Stimulated activated CD4-positive, alpha-beta T cell treated with anti-CD3 and anti-CD28 coated beads, Interleukin-4, amount 100 ng/mL, for 48 hours (primary cell): ENCODE measurements at places on chromosomes 3 and 15.

DNA sequence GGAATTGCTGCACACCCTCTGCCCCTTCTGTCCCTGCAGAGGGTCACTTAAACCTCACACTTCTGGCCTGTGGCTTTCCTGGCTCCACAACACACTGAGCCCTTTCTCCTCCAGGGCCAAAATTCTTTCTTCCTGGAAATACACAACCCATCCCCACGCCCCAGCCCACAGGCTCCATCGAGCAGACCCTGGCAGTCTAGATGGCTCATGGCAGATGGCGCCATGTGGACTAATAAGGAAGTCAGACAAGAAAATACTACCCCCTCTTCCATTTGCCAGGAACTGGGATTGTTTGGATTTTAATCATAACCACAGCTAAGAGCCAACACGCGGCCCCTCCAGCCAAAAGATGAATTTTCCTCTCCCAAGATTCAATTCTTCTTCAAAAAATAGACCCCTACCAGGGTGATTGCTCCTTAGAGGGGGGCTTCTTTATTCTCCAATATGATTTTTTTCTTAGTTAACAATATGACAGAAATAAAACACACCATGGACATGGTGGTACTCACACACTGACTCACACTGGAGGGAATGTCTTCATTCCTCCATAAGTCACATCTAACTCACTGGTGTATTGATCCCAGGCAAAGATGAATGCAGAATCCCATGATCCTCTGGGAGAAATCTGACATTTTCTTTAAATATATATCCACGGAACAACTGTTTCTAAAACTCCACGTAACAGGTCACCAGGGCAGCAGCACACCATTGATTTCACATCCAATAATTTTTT lies 111.5 kb downstream of the NTRK3 start:
- no peak for DNase-seq

- no peak for DNase-seq
Observed at GRCh38 chr3:16394639-16395038, 118.9 kb downstream of the RFTN1 start.

GRCh38 chr15:95918525-95918924 lies 412.0 kb upstream of the NR2F2 start:
- DNase-seq, result no peak

DNA sequence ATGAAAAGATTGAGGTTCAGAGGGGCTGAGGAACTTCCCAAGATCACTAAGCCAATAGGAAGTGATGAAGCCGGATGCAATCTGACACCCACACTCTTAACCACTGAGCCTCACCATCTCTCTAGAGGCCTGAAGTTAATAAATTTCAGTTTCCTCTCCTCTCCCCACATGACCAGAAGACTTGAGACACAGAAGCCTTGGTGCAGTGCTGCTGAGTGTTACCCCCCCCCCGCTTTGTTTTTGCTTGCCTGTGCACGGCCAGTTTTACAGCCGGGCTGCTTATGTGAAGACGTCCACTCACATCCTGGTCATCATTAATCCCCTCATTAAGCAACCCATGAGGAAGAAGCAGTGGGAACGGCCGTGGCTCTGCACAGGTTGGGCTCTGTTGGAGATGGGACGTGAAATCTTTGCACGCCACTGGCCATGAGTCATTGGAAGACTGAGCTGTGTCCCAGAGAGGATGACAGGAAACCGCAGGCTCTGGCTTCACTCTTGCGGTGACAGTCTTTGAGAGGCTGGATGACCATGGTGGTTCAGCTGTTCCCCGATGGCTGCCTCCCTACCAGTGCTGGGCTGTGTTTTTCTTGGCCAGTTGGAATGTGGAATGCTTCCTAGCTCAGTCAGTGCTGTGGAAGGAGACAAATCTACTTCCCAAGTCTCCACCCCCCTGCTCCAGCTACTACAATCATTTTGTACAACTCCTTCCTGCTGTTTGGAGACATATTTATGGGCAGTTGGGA lies 232.6 kb upstream of the LRTM1 start:
- DNase-seq, result no peak

GRCh38 chr3:106342386-106342785 lies 473.6 kb upstream of the CBLB start:
- no peak for DNase-seq

DNA sequence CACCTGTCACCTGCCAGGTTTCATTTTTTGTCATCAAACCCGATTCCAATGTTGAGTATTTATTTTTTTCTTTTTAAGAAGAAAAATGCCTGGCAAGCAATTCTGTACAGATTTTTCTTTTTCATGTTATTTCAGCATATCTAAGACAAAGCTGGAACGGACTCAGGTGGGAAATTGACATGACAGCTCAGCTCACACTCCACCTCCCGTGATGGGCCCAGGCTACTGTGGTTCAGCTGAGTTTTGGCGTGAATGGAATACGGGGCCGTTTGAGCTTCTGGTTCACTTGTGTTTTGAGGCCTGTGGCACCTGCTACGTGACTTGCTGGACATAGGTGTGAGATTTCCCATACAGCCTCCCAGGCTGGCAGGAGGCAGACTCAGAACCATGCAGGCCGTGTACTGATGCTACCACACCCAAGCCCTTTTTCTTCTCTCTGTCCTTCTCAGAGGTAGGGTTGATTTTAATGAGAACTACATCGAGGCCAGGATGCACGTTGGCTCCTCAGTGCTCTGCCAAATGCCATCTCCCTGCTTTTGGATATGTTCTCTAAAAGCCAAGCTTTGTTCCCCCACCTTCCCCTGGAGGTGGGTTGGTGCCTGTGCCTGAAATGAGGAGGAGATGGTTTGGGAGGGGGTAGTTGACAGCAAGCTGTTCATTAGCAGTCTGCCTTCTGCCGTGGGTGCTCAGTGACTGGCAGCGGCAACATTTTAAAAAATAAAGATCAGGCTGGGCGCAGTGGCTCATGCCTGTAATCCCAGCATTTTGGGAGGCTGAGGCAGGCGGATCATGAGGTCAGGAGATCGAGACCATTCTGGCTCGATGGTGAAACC lies 48.7 kb downstream of the TRAK1 start:
- DNase-seq, result no peak

- peak; percentile 53 for DNase-seq
Observed at GRCh38 chr15:31867536-31868442, 162.5 kb upstream of the CHRNA7 start.

GRCh38 chr3:173301647-173302046 lies 95.9 kb upstream of the NLGN1 start:
- no peak for DNase-seq

DNA sequence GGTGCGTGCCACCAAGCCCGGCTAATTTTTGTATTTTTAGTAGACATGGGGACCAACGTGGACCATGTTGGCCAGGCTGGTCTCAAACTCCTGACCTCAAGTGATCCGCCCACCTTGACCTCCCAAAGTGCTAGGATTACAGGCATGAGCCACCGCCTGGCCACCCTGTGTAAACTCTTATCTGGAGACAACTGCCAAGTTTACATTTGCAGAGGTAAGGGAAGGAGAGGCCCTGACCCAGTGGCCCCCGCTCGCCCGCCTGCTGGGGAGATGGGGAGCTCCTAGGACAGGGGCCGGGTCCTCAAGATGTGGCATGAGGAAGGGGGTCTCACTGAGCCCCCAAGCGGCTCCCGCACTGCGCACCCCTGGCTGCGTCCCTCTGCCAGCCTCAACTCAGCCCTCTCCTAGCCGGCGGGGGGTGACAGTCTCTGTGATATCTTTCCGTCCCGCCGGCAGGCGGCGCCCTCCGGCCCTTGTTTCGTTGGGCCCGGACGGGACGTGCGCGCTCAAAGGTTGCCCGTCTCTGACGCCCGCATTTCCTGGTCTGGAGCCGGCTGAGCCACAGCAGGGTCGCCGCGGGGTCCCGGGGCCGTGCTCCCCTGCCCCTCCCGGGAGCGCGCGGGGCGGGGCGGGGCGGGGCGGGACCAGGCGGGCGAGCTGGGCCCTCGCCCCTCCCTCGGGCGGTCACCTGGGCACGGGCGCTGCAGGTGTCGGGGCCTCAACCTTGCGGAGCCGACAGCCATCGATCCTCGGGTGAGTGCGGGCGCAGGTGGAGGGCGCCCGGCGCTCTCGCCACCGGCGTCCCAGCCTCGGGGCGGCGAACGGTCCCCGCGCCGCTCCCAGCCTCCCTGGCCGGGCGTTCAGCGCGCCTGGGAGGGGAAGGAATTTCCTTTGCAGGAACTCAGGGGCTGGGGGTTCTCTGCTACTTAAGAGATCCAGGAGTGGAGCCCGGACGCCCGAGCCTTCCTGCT lies at the start of gene GPR160:
Gene GPR160, plus strand, starts transcription at position 533 of the 971 bp plus-strand sequence. CDS start 45,978 bp downstream, outside the sequence.
- DNase-seq, result peak; percentile 78

GRCh38 chr15:81277851-81278250 lies 46.1 kb downstream of the STARD5 start:
- no peak for DNase-seq

- DNase-seq, result no peak
Observed at GRCh38 chr3:38519651-38520050, 23.5 kb downstream of the EXOG start.

GRCh38 chr3:129662191-129662608 lies 55.7 kb upstream of the PLXND1 start:
- no peak for DNase-seq

GRCh38 chr15:98422130-98422478 lies 226.2 kb upstream of the IGF1R start:
- no peak for DNase-seq

GRCh38 chr3:168997488-168997887 lies 666.0 kb downstream of the MECOM start:
- no peak for DNase-seq

- DNase-seq, result no peak
Observed at GRCh38 chr3:126433496-126434263, 39.0 kb downstream of the CFAP100 start.

GRCh38 chr3:34207002-34207401 lies 408.6 kb downstream of the PDCD6IP start:
- no peak for DNase-seq

GRCh38 chr3:70072180-70072579 lies 72.6 kb downstream of the SAMMSON start:
- no peak for DNase-seq

DNA sequence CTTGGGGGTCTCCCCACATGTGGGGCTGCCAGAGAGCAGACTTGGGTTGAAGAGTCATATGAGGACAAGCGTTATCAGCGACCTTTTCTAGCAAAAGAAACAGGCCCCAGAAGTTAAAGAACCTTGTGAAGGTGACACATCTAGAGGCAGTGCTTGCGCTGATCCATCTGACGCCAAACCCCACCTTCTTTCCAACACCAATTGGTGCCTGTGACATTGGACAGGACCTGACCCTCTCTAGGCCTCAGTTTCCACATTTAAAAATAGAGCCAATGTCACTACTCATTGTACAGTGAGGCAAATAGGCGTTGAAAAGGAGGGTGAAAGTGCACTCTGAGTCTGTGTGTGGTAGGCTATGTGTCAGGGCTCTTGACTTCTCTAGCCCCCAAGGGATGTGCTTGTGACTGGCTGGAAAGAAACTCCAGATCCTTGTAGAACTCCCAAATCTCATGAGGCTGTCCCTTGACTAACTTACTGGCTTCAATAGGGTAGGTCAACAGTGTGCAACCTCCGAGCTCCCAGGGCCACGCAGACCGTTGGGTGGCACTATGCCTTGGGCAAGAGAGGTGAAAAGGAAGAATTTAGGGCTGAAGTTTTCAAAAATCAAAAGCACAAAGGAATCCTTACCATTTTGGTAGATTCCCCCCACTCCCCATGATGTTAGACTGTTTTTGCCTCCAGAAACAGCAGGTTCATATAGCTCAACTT lies 666 bp upstream of the FAM219B start:
- DNase-seq, result no peak
